ENCODE measurements at places on chromosomes 12 and 14. TPM values are rescaled to one million over a fixed set of nuclear protein-coding genes. Genes with fewer than 3 reads are reported as not detected.

The NPAS3 gene
- 4.2 TPM for total RNA-seq

DNA sequence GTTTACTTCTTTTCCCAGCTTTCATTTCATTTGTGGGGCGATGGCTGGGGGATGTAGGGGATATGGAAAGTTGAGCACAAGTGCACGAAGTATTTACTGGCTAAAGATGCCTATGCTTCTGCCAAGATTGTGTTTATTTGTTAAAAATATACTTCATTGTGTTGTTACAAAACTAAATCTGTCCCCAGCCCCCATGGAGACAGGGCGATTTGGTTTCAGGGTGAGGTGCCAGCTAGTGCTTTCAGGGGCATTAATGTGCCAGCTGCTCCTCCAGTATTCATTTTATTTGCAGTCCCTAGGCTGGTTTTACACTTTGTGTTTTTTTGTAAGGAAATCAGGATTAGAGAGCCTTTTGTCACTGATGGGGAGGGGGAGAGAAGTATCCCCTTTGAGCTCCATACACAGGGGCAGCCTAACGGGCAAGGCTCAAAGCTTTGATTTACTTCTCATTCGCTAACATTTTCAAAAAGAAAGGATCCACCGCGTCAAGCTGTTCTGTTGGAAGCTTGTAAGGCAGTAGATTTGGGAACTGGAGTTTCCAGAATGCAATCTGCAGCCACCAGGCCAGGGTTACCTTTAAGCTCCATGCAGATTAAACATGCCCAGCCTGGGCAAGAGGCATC lies 198.7 kb upstream of the PLEKHG7 start:
- peak overlapping the region; percentile 77 for H3K27ac ChIP-seq
- no peaks in the 10 kb centered on the region for H3K36me3 ChIP-seq

- no peak overlapping the region for H3K4me3 ChIP-seq
- H3K27me3 ChIP-seq = no peaks in the 10 kb centered on the region
- no peaks in the 10 kb centered on the region for H3K4me1 ChIP-seq
- DNase-seq = no peak
These were observed 59.6 kb downstream of the MDM2 start for GRCh38 chr12:68867606-68868005.

- peak; percentile 21 for DNase-seq
- H3K27ac ChIP-seq = no peak overlapping the region
- no peaks in the 10 kb centered on the region for H3K36me3 ChIP-seq
- no peaks in the 10 kb centered on the region for H3K27me3 ChIP-seq
- H3K4me3 ChIP-seq = no peak overlapping the region
These were observed 56.7 kb downstream of the MSRB3 start for GRCh38 chr12:65335021-65335714.

DNA sequence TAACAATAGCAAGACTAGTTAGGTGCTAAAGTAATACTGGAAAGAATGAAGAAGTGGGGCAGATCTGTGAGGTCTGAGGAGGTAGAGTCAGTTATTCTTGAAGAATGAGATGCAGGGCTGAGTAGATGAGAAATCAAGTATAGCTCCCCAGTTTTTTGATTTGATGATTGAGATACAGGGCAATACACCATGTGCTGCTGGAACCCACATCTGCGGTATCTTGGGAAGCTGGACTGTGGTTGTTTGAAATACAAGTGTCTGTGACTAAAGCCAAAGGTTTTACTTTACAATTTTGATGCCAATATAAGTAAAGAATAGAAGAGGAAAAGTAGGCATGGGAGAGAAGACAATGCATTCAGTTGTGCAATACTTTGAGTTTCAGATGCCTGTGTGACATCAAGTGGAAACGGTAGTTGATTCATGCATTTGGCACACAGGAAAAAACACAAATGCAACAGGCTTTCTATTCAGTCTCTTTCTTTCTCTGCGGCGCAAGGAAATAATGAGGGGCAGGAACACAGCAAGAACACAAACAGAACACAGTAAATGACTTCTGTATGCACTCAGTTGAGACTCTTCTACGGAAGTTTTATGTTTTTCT lies 190.2 kb upstream of the SLC38A2 start:
- peak; percentile 7 for DNase-seq
- H3K27me3 ChIP-seq = no peaks in the 10 kb centered on the region
- no peaks in the 10 kb centered on the region for H3K36me3 ChIP-seq
- no peak overlapping the region for H3K4me3 ChIP-seq
- H3K27ac ChIP-seq = no peak overlapping the region
